ENCODE measurements at places on chromosomes 4 and X.

GRCh38 chr4:85399270-85399669, 75.7 kb upstream of the ARHGAP24 start:
- no peak for DNase-seq

- peak; percentile 26 for DNase-seq
Measured at GRCh38 chr4:150598909-150599308, 17.0 kb downstream of the MAB21L2 start.

GRCh38 chrX:40391662-40392061, 189.1 kb upstream of the ATP6AP2 start:
- DNase-seq: no peak

- peak; percentile 85 for DNase-seq
Measured at GRCh38 chr4:121784975-121785374, 16.1 kb upstream of the EXOSC9 start.

DNA sequence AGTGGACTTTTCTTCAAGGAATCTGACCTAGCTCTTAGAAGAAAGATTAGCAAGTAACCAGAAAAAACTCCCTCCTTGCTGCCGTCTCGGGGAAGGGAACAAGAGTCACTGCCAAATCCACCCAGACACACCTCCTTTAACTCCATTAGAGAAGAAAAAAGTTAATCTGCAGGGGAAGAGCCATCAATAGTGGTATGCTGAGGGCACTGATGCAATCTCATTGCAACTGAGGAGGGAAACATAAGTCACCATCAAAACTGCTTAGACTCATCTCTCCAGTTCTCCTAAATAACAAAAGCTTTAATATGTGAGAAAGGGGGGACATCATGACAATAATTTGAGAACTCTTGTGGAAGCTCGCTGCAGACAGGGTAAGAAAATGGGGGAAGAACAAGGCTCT, 49.3 kb upstream of the MAGED4B start:
- DNase-seq: no peak

DNA sequence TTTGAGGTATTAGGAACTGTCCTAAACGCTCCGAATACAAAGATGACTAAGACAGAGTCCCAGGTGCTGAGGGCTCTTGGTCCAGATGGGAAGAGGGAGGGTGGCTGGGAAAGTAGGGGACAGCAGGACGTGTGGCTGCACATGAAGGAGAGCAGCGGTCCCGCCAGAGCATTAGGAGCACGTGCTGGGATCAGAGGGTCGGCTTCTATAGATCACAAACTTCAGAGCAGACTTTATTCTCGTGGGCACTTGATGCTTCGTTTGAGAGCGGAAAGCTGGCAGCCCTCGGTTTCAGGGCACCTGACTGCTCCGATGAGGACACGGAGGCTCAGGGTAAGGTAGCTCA, 26.1 kb downstream of the ZBTB49 start:
- no peak for DNase-seq
